ENCODE measurements at places on chromosomes 6 and 20. TPM values are rescaled to one million over a fixed set of nuclear protein-coding genes. Genes with fewer than 3 reads are reported as not detected.

DNA sequence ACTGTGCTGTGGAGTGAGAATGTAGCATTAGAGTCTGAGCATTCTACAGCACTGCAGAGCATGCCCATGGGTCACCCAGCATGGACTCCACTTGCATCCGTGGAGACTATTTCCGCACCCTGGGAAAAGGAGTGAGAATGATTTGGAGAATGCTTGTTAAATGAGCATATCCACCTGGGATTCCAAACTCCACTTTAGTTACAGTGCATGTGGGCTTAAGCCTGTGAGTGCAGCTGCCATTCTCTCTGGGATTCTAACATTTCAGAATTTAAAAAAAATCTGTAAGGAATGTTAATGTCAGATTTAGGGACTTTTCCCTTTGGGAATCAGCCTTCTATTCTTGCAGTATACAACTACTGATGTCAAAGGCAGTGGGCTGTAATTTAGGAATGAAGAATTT, 33.4 kb downstream of the KIF25 start:
- DNase-seq: no peak

DNA sequence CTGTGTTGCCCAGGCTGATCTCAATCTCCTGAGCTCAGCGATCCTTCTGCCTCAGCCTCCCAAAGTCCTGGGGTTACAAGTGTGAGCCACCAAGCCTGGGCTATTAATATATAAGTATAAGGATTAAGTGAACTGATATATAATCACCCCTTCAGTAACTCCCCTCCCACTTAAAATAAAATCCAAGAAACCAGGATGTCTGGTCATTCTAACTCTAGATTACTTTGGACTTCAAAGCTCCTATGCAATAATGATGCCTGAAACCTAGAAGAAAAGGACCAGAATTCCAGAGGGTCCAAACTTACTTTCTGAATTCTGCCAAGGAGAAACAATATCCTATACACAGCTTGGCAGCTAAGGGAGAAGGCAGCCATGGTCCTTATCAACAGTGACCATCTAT, 206.8 kb upstream of the ZNF217 start:
- no peak for DNase-seq

- no peak for DNase-seq
Observed at GRCh38 chr6:67431076-67431475, 1204.0 kb upstream of the ADGRB3 start.

- DNase-seq: no peak
Observed at GRCh38 chr6:2918936-2919335, 15.8 kb upstream of the SERPINB9 start.

The MATN4 gene
- total RNA-seq: not detected

DNA sequence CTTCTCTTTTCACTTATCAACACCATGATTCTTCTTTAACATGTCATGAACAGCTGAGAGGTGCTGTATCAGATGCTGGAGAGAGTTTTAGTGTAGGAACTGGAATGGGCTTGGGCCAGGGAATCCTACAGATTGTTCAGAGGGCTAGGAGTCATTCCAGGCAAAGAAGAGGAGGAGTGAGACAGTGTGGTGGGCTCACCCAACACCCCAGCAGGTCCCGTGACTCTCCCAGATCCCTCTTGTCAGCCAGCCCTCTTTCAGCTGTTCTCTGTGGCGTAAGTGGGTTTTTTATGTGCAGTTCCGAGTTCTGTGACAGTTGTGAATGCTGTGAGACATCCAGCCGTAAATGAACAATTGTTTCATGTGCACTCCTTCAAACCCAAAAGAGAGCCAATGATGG, 31.4 kb upstream of the CEP162 start:
- no peak for DNase-seq

DNA sequence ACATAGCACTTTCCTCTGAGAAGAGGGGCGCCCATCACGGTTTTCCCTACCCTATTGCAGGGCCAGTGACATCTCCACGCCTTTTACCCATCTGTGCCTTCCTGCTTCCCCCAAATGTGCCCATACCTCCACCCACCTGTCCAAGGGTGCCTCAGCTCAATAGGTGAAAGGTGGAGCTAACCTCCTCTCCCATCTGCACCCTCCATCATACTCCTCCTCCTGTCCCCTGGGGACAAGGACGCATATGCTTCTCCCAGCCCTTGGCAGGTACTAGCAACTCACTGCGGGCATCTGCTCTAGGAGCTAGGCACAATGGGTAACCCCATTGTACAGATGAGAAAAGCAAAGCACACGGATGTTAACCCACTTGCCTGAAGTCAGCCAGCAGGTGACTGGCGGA, 62.8 kb downstream of the STK35 start:
- no peak for DNase-seq
